ENCODE measurements at places on chromosomes 1 and 21. TPM values are rescaled to one million over a fixed set of nuclear protein-coding genes. Genes with fewer than 3 reads are reported as not detected.

The MYOCOS gene
- not detected for total RNA-seq

DNA sequence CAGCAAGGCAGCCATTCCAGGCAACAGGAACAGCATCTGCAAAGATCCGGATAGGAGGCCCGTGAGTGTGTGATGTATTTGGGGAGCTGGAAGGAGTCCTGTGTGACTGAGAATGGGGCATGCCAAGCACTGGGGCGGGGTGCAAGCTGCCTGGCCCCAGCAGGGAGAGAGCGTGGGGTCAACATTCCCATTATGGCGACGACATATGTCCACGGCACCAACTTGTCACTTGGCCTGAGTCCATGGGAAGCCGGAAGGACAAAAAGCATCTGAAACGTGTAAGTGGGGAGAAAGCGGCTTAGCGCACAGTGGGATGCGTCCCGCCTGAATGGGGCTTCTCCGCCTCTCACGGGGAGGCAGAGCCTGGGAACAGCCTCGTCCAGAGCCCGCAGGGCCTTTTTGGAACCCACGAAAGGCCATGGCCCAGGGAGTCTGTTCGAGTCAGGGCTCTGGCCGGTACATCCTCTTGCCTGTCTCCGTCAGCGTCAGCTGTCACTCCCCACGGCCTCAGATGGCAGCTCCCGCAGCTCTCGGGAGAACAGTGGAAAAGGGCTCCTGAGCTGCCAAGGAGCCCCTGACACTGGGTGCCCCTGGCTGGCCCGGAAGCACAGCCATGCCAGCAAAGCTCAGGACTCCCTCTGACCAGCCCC, 12.4 kb downstream of the EPHB2 start:
- no peak for DNase-seq

GRCh38 chr1:244362476-244362875, 89.2 kb downstream of the ADSS2 start:
- DNase-seq: no peak

- DNase-seq: no peak
Measured at GRCh38 chr1:32179193-32179442, 357 bp upstream of the TXLNA start.

GRCh38 chr1:245704341-245704740, 549.6 kb downstream of the KIF26B start:
- no peak for DNase-seq

The NBPF11 gene
- 12.3 TPM for total RNA-seq

The TMEM82 gene
- total RNA-seq: not detected

The PLOD1 gene
- total RNA-seq: 104 TPM

GRCh38 chr1:184113251-184113650, 61.7 kb downstream of the TSEN15 start:
- DNase-seq: no peak

DNA sequence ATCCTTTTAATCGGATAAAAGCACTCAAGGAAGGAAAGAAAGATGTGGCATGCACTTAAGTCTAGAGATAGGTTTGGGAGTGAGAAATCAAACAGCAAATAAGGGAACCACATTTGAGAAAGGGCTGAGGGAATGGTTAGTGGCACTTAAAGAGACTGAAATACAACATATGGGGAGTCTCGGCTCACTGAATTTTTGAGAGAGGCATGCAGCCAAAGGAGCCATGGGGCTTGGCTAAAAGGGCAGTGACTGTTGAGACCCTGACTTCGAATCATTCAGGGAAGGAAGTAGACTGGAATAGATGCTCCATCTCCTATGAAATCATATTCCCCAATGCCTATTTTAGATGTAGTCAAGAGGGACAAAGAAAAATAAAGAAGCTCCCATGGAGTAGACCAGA, 58.3 kb upstream of the HAO2 start:
- DNase-seq: no peak

DNA sequence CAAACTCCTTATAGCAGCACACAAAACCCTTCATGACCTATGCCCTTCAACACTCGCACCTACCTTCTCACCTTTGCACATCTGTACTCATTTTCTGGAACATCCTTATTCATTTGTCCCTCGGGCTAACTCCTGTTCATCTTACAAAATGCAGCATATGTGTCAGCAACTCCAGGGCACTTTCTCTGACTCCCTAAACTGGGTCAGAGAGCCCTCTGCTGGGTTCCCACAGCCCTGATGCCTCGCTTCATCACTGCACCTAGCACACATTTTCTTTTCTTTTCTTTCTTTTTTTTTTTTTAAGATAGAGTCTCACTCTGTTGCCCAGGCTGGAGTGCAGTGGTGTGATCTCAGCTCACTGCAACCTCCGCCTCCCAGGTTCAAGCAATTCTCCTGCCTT, 54.0 kb downstream of the RAB3B start:
- DNase-seq: no peak

- DNase-seq: no peak
Measured at GRCh38 chr1:170714163-170714562, 50.2 kb downstream of the PRRX1 start.

DNA sequence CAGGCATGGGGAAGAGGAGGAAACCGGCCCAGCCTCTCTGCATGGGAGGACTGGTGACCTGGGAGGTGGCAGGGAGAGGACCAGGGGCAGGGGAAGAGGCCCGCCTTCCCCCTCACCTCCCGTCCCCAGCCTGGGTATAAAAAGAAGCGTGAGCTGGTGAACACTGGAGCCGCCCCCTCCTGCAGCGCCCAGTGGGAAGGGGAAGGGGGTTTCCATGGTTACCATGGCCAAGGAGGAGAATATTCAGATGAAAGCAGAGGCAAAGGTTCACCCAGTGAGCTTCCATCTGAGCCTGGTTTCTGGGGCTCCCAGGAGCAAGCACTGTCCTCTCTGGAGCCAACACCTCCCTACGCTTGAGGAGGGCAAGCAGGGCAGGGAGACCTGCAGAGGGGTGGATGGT, 54.9 kb downstream of the ACOT7 start:
- DNase-seq: no peak

DNA sequence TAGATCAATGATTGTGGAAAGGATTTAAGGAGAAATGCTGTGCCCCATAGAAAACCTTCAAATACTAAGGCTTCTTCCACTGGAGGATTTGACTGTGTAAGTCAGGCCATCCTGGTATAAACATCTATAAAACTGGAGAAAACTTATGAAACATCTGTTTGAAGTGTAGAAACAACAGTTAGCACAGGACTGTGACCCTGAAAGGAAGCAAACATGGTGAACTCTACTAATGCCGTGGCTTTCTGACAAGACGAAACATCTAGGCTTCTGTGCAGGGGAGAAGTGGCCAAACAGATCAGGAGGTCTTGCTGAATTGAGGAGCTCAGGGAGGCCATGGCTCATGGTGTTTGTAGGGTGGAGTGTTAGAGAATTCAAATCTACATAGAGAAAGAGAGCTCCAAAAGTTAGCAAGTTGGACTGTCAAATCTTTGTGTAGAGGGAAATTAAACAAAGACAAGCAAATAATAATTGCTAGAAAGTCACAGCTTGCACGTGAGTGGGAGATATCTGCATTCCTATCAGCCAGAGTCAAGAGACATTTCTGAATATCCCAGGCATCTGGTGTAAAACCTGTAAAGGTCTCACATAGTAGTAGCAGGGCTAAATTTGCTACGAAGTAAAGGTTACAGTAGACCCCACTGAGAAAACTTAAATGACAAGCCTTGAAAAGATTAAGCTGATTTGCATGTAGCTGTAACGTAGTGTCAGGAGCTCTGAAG, 566.8 kb upstream of the B3GALT2 start:
- DNase-seq: no peak

The ATP6V0B gene
- 298 TPM for total RNA-seq

The TNFRSF4 gene
- total RNA-seq: 0.25 TPM

The THEM5 gene
- total RNA-seq: not detected

The ORC1 gene
- 2.2 TPM for total RNA-seq

Measured in kidney epithelial cell (primary cell).